ENCODE measurements at places on chromosomes 16 and 17.

DNA sequence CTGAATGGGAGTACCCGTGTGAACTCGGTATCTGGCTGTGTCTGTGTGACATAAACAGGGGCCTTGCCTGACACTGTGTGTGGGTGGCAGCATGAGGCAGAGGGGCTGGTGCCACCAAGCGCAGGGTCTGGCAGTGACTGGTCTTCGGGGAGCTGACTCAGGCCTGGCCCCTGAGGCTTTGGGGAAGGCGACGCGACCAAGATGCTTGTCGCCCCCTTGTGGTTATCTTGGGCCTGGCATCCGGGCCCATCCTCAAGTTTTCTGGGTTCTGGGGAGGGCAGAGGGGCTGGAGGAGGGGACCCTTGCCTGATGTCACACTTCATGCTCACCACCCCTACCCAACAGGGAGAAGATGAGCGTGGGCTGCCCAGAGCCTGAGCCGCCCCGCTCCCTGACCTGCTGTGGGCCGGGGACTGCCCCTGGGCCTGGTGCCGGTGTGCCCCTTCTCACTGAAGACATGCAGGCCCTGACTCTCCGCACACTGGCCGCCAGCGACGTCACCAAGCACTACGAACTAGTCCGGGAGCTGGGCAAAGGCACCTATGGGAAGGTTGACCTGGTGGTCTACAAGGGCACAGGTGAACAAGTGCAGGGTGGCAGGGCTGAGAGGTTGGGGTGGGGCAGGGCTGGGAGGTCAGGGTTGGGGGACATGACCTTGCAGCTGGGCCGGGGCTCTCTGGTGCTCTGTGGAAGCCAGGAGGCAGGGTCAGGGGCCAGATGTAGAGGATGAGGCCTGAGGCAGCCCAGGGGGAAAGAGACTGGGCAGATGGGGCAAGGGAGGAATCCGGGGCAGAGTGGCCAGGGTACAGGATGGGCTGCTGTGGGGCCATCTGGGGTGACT, 24.9 kb downstream of the SBK1 start:
- peak; percentile 69 for DNase-seq

DNA sequence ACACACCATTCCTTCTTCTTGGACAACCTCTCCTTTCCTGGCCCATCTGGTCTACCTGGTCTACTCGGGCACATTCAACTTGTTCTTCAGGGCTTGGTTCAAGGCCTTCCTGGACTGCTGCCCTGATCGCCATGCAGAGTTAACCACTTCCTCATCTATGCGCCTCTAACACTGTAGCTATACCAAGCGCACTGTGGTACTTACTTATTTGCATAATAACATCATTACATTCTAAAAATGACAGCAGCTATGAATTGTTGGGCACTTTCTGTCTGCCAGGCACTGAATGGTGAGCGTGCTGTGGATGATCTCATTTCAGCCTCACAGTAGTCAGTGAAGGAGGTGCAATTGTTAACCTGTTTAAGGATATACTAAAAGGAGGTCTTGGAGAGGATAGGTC, 66.9 kb upstream of the SDK2 start:
- DNase-seq = peak; percentile 68

DNA sequence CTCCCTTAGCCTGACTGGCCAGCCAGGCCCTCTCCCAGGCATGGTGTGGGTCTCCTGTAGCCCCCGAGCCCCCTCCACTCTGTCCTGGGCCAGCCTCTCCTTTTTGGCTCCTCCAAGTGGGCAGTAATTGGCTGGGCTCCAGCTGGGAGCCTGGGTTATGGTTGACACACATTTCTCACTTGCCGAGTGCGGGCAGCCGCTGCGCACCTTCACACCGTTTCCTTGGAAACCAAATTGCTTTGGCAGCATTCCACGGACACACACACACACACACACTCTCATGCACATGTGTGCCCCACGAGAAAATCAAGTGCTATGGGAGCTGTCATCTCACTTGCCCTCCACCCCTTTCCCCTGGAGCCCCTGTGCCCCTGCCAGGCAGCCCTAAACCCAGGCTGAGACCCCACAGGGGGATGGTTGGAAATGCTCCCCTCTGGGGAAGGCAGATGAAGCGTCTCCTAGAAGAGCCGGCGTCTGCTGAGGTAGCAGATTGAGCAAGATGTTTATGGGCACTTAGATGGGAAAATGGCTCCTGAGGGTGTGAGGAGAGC, 402.7 kb upstream of the TNRC6C start:
- no peak for DNase-seq

- DNase-seq = peak; percentile 83
Observed at GRCh38 chr17:82449131-82449882, 1.2 kb downstream of the CYBC1 start.

DNA sequence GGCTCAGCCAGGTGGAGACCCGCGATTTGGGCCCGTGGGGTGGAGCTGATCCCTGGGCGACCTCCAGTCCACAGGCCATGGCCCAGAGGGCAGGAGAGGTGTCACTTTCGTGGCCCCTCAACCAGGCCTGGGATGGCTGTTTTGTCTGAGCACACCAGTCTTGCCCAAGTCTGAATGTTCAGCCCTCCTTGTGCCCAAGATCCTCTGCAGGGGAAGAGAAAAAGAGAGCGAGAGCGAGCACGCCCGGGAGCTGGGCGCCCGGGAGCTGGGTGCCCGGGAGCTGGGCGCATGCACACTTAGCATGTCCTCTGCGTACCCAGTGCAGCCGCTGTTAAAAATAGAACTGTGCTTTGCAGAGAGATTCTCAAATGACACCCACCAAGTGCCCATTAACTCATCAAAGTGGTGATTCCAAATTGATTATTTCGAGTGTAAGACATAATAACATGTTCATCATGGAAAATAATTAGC, 403.3 kb upstream of the TNRC6C start:
- DNase-seq = no peak

- no peak for DNase-seq
Observed at GRCh38 chr16:84531671-84532111, 27.2 kb upstream of the MEAK7 start.

- no peak for DNase-seq
Observed at GRCh38 chr16:84606081-84606875, 11.6 kb downstream of the COTL1 start.
